NCI-H2171 treated with DMSO at 0.1 percent for 48 hours (cell line): ENCODE measurements at places on chromosomes 12 and 14.

- DNase-seq, result no peak
Measured at GRCh38 chr14:23164250-23164649, 19.2 kb downstream of the SLC7A8 start.

- DNase-seq, result no peak
Measured at GRCh38 chr12:39503439-39503838, 60.5 kb upstream of the KIF21A start.

GRCh38 chr12:51852404-51853137 is 4.1 kb upstream of the FIGNL2 start:
- DNase-seq, result no peak

GRCh38 chr12:11577658-11578260 is 71.7 kb upstream of the ETV6 start:
- no peak for DNase-seq

DNA sequence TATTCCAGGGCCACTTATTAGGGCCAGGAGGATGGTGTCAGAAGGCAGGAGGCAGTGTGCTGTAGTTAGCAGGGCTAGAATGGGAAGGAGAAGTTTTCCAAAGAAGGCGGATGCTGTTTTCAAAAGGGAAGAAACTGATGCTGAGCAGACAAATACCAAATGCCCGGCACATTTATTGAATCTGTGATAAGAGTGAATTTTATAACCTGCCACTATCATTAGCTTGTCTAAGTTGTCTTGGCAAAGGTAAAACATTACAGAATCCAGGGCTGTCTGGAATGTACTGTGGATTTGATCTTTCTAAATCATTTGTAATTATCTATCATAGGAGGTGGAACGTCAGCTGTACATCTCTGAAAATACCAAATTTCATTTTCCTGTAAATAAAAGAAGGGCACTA is 40.8 kb downstream of the NDUFA12 start:
- DNase-seq, result no peak

DNA sequence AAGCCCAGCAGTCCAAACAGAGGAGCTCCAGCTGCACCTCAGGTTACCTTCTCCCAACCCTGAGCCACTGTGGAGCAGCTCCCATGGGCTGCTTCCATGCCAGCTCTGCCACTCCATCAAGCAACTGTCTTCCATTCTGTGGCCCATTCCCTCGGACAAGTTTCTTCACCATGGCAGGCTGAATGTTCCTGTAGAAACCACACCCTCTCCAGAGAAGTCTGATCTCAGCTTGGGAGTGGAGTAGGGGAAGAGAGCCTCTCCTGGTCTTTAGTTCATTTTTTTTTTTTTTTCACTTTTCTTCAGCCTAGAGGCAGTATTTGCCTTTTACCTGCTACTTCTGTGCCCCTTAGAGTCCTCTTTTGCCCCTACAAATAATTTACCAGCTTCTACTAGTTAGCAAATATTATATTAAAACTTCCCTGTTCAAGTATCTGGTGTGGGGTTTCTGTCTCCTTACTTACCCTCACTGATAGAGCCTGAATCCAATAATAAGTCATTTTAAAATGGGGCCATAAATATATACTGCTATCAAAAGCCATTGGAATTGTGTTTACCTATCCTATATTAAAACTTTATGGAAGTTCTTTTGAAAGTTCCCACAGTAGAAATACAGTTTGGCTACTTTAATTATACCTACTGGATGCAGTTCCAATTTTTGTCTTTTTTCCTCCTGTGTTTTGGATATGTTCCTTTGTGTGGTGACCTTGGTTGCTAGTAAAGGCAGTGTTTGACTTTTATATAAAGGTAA is 11.7 kb upstream of the SLC17A8 start:
- no peak for DNase-seq

- no peak for DNase-seq
Measured at GRCh38 chr12:1972260-1972659, 32.0 kb downstream of the DCP1B start.

GRCh38 chr14:54758041-54758440 is 144.6 kb downstream of the GCH1 start:
- DNase-seq, result no peak

DNA sequence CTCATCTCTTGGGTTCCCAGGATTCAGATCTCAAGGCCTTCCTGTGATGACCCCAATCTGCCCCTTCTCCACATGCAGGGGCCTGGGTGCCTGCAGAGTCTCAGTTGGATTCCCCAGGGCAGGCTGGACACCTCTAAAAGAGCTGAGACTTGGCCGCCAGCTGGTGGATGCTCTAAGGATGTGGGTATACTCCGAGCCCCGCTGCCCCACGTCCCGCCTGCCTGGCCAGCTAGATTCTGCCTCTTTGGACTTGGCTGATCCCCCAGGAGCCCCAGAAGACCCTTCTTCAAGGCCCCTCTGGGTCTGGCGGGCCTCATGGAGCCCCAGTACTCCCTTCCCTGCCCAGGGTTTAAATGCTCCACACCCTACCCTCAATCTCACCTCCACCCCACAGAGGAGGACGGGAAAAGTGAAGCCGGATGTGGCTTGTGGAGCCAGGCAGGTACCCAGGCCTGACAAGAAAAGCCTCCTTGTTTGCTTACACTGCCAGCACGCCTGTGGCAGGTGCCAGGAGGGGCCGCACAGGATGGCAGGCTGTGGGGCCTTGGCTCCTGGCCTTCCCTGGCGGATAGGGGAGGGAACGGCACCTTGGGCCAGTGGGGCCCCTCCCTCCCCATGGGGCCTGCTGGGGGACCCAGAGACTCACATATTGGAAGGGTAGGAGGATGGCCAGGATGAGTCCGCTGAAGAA is 15.1 kb downstream of the FAIM2 start:
- no peak for DNase-seq

- peak; percentile 71 for DNase-seq
Measured at GRCh38 chr12:68222326-68222725, 3.3 kb downstream of the IL26 start.

DNA sequence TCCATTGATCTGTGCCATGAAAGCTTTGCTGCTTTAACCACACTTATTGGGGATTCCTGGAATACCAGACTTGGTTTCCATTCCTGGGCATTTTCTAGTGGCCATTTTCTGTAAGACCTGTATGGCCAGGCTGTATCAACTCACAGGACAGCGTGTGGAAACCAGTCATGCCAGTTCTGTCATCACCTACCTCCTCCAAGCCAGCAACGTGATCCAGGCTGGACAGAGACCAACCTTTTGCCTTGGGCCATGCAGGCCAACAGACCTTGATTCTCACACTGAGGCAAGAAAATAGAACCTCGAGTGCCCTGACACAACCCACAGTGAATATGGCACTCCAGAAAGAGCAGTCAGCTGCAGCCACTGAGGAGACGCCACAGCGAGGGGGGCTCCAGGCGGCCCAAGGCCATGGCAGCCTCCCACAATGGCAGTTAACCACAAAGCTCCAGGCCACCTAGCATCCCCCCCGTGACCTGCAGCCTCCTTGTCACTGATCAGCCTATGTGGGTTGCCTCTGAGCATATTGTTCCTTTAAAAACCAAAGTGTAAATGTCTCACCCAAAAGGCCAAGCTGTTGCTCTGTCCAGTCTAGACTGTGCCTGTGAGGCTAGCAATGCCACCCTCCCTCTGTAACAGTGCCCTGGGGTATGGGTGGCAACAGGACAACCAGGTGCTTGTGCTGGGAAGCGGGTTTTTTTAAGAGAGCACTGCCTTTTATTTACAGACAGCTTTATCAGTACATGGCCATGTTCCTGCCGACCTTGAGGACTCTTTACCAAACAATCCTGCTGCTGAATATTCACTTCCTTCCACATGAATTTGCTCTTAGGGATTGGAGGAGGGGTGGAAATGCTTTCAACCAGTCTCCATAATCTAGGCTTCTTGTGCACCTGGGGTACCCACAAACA is 168.7 kb upstream of the HIF1A start:
- no peak for DNase-seq

GRCh38 chr14:71711619-71712018 is 220.6 kb upstream of the RGS6 start:
- peak; percentile 73 for DNase-seq

DNA sequence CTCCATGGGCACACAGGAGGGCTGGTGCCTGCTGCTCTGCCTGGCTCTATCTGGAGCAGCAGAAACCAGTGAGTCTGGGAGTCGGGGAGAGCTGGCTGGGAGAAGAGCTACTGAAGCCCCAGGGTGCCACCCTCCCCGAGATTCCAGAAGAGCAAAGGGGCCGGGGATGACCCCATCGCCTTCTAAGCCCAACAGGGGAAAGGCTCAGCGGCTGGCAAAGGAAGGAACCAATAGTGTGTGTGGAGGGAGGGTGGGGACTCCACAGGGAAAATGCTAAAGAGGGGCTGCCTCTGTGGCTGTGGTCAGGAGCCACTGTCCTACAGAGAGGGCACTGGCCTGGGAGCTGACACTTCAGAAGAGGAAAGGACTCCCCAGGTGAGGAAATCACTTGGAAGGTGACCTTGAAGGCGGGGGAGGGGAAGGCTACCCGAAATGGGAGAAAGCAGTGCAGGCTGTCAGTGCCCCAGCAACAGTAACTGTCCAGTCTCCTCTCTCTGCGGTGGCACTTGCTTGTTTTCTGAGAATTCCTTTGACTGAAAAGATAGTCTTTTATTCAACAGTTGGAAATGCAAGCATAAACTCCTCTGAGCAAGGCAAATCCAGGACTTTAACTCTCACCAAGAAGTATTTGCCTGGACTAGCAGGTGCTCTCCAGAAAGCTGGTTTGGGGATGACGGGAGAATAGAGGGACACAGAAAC is 552 bp downstream of the TAPBPL start:
- peak; percentile 80 for DNase-seq

DNA sequence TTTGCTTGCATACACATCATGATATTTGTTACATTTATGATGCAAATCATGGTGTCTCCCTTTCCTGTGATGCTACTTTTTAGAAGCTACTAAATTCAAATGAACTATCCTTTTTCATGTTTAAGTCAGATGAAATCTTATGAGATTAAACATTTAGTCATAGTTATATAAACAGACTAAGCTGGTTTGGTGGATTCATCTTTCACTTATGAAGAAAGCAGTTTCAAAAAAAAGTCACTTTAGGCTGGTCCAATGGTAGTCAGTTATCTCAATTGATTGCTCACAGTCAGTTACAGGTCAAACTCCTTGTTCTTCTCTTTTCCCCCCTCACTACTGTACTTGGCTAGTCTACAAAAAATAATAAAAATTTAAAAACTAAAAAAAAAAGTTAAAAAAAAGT is 19.7 kb downstream of the SYCP3 start:
- no peak for DNase-seq

- peak; percentile 70 for DNase-seq
Measured at GRCh38 chr12:75784591-75784990, 247.0 kb downstream of the PHLDA1 start.

DNA sequence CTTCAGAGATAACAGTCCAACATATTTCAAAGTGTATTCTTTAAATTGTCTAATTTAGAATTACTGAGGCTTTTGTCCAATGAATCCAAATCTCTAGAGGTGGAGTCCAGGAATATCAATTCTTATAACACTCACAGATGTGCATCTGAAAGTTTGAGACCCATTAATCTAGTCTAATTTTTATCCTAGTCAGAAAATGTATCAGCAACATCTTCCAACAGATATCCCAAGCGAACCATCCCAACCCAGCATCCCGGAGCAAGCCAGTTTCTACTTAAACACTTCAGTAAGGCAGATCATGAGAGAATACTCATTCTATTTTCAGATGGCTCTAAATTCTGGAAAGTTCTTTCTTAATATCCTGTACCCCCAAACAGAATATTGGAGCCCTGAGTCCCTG is 113.5 kb downstream of the BBS10 start:
- no peak for DNase-seq

- DNase-seq, result no peak
Measured at GRCh38 chr12:104825408-104825807, 132.7 kb downstream of the SLC41A2 start.

GRCh38 chr14:101980700-101981099 is 16.3 kb downstream of the DYNC1H1 start:
- DNase-seq, result no peak

DNA sequence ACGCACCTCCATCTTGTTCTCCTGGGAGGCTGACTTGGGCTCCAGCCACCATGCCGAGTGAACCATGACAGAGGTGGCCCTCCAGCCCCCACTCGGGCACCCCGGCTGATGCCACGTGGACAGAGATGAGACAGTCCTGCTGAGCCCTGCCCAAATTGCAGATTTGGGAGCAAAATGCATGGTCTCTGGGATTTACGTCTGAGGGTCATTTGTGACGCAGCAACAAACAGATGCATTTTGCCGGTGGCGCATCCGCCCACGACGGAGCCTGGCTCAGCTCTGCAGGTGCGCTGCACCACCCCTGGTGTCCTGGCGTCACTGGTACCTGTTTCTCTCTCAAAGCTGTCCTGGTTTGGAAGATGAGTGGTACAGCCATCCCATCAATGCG is 31.1 kb upstream of the INF2 start:
- DNase-seq, result no peak

- no peak for DNase-seq
Measured at GRCh38 chr12:66269142-66269541, 33.2 kb upstream of the HELB start.

- DNase-seq, result no peak
Measured at GRCh38 chr14:52121441-52121840, 52.6 kb upstream of the NID2 start.

DNA sequence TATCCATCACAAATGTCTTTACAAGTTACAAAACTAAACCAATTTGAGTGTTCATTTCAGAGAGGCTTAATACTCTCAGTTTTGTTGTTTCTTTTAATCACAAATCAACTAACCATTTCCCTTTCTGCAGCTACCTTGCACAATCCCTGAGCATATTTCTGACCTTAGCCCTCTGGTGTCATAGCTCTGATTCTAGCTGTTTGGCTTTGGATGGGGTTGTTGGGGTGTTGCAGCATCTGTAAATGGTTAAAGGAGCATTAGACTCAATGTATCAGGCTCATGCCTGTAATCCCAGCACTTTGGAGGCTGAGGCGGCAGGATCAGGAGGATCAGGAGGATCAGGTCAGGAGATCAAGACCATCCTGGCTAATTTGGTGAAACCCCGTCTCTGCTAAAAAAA is 461.4 kb downstream of the NRXN3 start:
- no peak for DNase-seq

GRCh38 chr14:102580550-102581110 is 11.8 kb upstream of the RCOR1 start:
- DNase-seq, result no peak

- DNase-seq, result no peak
Measured at GRCh38 chr14:74515891-74516412, 22.4 kb downstream of the ISCA2 start.

GRCh38 chr14:100213956-100214769 is 24.8 kb upstream of the YY1 start:
- DNase-seq, result peak; percentile 94

DNA sequence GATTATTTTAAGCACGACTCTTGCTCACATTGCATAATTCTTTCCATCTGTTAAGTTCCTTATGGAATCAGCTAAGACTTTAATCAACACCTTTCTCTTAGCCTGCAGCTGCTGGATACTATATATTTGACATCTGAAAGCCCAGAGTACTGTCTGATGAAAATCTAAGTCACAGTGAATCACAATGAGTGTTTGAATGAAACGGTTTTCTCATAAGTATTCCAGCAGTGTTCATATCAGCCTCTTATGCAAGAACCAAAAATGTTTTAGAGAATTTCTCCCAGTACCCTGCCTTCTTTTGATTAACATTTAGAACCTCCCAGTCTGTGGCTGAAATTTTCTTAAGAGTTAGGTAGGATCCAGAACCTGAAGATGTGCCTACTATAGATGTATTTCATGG is 55.6 kb downstream of the FRMD6 start:
- no peak for DNase-seq
